ENCODE measurements at places on chromosomes 12 and 14. TPM values are rescaled to one million over a fixed set of nuclear protein-coding genes. Genes with fewer than 3 reads are reported as not detected.

DNA sequence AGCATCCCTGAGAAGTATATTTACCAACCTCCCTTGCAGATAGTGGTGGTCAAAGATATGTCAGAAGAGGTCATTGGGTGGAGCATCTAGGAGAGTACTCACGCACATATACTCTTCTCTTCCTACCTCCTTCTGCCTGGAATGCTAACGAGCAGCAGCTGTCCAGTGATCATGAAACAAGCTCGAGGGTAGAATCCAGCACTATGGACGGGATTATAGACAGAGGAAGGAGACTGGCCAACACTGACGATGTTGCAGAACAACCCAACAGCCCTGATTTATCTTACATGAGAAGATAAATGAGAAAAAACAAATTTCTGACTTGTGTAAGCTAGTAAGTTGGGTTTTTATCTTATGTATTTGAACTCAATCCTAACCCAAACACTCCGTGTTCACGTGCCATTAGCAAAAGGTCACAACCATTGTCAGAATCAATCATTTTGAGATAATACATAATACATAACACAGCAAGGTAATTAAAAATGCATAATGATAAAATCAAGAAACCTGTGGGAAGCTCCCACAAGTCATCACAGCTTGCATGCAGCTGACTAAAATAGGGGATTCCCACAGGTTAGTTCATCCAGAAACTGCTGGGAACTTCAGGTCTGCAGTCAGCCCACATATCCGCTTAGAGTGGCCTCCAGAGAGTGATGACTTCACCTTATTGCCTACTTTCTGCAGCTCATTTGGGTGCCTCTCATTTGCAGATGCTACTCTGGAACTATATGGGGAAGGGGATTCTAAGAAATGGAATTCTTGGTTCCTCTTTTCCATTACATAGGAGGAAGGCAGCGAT is 36.3 kb upstream of the STK38L start:
- no peaks in the 10 kb centered on the region for H3K4me1 ChIP-seq
- H3K4me3 ChIP-seq = no peak overlapping the region
- H3K27ac ChIP-seq = no peak overlapping the region
- no peak for DNase-seq

DNA sequence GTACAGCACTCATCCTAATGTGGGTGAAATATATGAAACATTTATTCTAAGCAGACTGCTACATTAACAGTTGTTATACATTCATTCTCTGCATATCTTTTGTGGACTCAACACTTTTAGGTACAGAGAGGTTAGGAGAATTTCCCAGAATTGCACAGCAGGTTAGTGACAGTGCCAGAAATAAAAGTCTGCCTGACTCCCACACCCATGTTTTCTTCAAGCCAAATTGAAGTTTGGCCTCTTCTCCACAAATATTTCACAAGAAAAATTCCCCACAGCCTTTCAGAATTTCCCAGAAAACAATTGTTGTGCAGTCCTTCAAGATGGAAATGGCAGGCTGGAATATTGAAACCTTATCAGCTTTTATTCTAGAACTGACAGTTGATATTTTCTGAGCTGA is 464.8 kb downstream of the RAD51B start:
- no peaks in the 10 kb centered on the region for H3K36me3 ChIP-seq
- no peaks in the 10 kb centered on the region for H3K4me1 ChIP-seq
- H3K27me3 ChIP-seq = no peaks in the 10 kb centered on the region
- no peak overlapping the region for H3K27ac ChIP-seq
- H3K4me3 ChIP-seq = no peak overlapping the region

- H3K4me3 ChIP-seq = no peak overlapping the region
- H3K27me3 ChIP-seq = no peaks in the 10 kb centered on the region
- DNase-seq = no peak
- H3K27ac ChIP-seq = no peak overlapping the region
Observed at GRCh38 chr14:31578266-31578665, 17.1 kb downstream of the NUBPL start.

Gene FOXN4
- not detected for total RNA-seq

GRCh38 chr14:79742142-79742541 is 469.2 kb downstream of the DIO2 start:
- H3K4me3 ChIP-seq = no peak overlapping the region
- H3K27ac ChIP-seq = no peak overlapping the region
- H3K36me3 ChIP-seq = no peaks in the 10 kb centered on the region
- H3K4me1 ChIP-seq = no peaks in the 10 kb centered on the region
- H3K27me3 ChIP-seq = no peaks in the 10 kb centered on the region

DNA sequence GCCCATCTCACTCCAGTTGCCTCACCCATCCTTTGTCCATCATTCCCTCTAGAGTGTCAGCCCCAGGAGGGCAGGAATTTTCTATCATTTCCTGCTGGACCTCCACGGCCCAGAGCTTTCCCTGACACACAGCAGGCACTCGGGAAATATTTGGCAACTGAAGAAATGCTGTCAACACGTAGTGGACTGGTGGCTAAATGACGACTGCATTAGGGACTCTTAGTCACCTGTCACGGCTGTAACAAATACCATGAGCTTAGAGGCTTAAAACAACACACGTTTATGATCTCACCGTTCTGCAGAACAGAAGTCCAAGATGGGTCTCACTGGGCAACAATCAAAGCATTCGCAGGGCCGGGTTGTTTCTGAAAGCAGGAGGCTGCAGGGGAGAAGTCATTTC is 91.3 kb downstream of the PHETA1 start:
- no peaks in the 10 kb centered on the region for H3K4me1 ChIP-seq
- peaks cover 36% of the 10 kb centered on the region for H3K27me3 ChIP-seq
- no peaks in the 10 kb centered on the region for H3K36me3 ChIP-seq
- H3K27ac ChIP-seq = no peak overlapping the region

DNA sequence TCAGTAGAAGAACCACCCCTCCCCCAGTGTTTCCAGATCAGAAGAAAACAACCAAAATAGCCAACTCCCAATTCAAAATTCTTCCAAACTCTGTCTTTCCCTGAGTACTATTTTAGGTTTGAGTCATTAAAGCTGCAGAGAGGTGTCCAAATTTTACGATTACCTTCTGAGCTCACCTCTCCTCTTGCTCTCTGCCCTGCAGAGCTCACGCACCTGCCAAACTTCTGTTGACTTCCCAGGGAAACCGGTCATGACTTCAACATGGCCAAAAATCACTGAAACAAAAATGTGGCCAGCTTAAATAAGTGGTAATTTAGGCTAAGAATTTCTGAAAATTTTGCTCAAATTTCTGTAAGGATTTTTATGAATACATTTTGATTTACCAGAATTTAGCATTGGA is 70.9 kb upstream of the OTX2 start:
- no peaks in the 10 kb centered on the region for H3K4me1 ChIP-seq
- peaks cover 8% of the 10 kb centered on the region for H3K27me3 ChIP-seq
- H3K27ac ChIP-seq = no peak overlapping the region
- no peak overlapping the region for H3K4me3 ChIP-seq
- no peak for DNase-seq

GRCh38 chr12:51833448-51834227 is 14.9 kb downstream of the FIGNL2 start:
- no peak for DNase-seq
- no peaks in the 10 kb centered on the region for H3K27me3 ChIP-seq
- no peak overlapping the region for H3K27ac ChIP-seq
- no peaks in the 10 kb centered on the region for H3K4me1 ChIP-seq
- no peaks in the 10 kb centered on the region for H3K36me3 ChIP-seq

- H3K4me3 ChIP-seq = no peak overlapping the region
- H3K27me3 ChIP-seq = no peaks in the 10 kb centered on the region
- DNase-seq = no peak
- no peaks in the 10 kb centered on the region for H3K36me3 ChIP-seq
Observed at GRCh38 chr12:45938566-45938965, 51.8 kb downstream of the SCAF11 start.

Gene KRT82
- total RNA-seq = not detected

Gene PTHLH
- total RNA-seq = not detected

Gene LUM
- total RNA-seq = 370 TPM

DNA sequence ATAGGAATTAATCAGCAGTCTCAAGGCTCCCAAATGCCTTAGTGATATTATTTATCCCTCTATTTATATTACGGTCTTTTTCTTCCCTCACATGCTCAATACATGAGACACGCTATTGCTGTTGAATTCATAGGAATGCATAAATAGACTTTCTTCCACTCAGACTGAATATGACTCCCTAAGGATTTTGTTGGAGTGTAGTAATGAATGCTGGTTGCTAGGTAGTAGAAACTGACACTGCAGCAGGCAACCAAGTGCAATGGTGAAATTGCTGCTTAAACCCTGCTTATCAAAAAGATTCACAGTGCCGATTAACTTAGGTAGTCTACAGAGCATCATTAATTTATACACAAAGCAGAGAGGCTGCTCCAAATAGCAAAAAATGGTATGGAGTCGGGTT is 168.2 kb downstream of the KCNC2 start:
- H3K4me1 ChIP-seq = no peaks in the 10 kb centered on the region
- H3K27me3 ChIP-seq = no peaks in the 10 kb centered on the region
- no peak for DNase-seq

DNA sequence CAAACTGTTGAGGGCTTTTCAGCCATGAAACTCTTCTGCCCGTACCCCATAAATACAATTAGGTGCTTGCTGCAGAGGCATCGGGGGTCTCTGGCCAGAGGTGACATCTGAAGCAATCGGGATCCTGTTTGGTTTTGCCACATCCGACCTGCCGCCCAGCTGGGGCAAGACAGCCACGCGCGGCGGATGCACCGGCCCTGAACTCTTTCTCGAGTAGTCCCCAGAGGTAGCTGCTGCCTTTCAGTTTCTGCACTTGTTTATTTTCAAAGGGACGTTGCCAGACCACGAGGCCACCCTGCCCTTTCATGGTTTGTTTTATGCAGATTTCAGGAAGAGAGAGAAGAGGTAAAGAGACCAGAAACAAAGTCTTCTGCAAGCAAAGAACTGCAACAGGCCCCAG is 10.6 kb upstream of the MLXIP start:
- H3K27ac ChIP-seq = no peak overlapping the region
- peaks cover 48% of the 10 kb centered on the region for H3K4me1 ChIP-seq
- H3K36me3 ChIP-seq = no peaks in the 10 kb centered on the region
- DNase-seq = peak; percentile 46
- H3K27me3 ChIP-seq = no peaks in the 10 kb centered on the region

Gene BATF
- total RNA-seq = 4.7 TPM

Gene TMEM19
- total RNA-seq = 18.1 TPM

Gene CEP83
- total RNA-seq = 12.1 TPM

Gene CCDC92
- total RNA-seq = 16.6 TPM

DNA sequence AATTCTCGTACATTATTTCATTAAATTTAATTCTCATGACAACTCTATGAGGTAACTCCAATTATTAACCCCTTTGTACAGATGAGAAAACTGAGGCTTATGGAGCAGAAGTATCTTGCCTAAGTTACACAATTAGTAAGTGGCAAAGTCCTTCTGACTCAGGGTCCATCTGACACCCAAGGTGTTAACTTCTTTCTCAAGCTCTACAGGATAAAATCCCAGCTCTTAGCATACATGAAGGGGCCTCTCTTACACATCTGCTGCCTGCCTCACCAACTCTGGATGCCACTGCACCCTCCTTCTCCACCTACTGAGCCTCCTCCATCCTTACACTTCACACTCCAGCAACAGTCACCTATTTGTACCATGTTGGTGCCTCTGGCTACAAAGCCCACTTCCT is 4.3 kb upstream of the KRT72 start:
- DNase-seq = no peak
- H3K4me1 ChIP-seq = no peaks in the 10 kb centered on the region
- no peak overlapping the region for H3K27ac ChIP-seq
- no peak overlapping the region for H3K4me3 ChIP-seq
- no peaks in the 10 kb centered on the region for H3K36me3 ChIP-seq

Gene LRCOL1
- 1.4 TPM for total RNA-seq

GRCh38 chr12:66188584-66189485 is at the start of gene IRAK3:
Gene IRAK3, plus strand, starts transcription at chr12:66189214. Its CDS starts 86 bp downstream, at chr12:66189300.
- H3K36me3 ChIP-seq = no peaks in the 10 kb centered on the region
- H3K27ac ChIP-seq = no peak within 1 kb of the TSS
- peak within 1 kb of the TSS; percentile 68 for H3K4me3 ChIP-seq
- no peaks in the 10 kb centered on the region for H3K27me3 ChIP-seq
- peak; percentile 81 for DNase-seq
- peaks cover 18% of the 10 kb centered on the region for H3K4me1 ChIP-seq

DNA sequence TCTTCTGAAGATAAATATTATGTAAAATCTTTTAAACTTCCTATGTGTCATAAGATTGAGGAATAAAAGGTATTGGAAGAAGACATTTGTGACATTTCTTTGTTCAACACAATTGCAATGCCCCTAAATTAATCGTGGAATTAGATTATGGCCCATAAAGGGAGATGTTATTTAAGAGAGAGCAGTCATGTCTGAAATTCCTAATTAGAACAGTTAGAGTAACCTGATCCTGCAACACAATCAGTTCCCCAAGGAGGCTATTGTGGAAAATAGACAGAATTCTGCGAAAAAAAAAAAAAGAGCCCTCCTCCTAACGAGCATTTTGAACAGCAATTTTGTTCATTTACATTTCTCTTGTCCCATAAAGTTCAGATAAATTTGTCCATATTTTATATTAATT is 339.5 kb downstream of the PAWR start:
- H3K27me3 ChIP-seq = no peaks in the 10 kb centered on the region
- DNase-seq = no peak
- H3K36me3 ChIP-seq = no peaks in the 10 kb centered on the region
- H3K4me1 ChIP-seq = no peaks in the 10 kb centered on the region

Gene FAM181A
- total RNA-seq = not detected

DNA sequence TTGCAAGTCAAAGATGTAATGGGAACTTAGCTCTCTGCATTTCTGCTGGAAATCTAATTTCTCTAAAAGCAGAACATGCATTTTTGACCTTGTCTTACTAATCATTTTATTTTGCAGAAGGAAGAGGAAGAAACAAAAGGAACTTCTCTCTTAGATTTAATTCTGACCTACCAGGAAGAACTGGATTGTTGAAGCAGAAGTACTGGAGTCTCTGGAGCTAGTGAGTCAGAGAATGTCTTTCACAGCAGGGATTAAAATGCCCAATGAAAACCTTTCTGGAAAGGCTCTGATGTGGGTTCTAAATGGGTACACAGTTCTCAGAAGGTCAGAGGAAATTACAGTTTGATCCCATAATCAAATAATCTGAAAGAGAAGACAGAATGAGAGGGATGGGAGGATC is 70.8 kb upstream of the GNG2 start:
- H3K4me1 ChIP-seq = no peaks in the 10 kb centered on the region
- H3K27me3 ChIP-seq = no peaks in the 10 kb centered on the region
- peak overlapping the region; percentile 32 for H3K27ac ChIP-seq
- H3K4me3 ChIP-seq = no peak overlapping the region

DNA sequence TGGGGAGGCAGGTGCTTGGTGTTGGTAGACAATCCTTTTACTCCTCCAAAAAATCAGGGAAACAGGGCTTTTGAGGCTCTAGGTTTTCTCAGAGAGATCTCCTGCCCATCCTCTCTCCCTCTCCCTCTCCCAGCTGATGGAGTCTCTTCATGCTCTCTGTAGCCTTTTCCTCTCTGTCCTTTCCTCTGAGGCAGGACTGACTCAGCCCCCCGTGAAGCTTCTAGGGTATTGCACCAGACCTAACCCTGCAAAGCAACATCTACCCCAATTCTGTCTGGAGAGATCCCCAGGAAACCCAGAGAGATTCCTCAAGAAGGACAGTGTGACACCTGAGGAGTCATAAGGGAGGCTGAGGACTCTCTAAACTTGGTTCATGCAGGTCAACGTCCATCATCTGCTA is 66.4 kb downstream of the CRACR2A start:
- DNase-seq = no peak
- no peaks in the 10 kb centered on the region for H3K4me1 ChIP-seq
- no peaks in the 10 kb centered on the region for H3K27me3 ChIP-seq

- H3K27ac ChIP-seq = no peak overlapping the region
- no peak for DNase-seq
- peaks cover 85% of the 10 kb centered on the region for H3K36me3 ChIP-seq
- no peak overlapping the region for H3K4me3 ChIP-seq
- H3K4me1 ChIP-seq = no peaks in the 10 kb centered on the region
Observed at GRCh38 chr12:904010-904414, 45.5 kb downstream of the RAD52 start.

Gene SLC2A13
- total RNA-seq = 29.2 TPM

Gene SPTB
- total RNA-seq = 0.39 TPM

- no peak overlapping the region for H3K27ac ChIP-seq
- H3K4me3 ChIP-seq = no peak overlapping the region
- H3K36me3 ChIP-seq = no peaks in the 10 kb centered on the region
Observed at GRCh38 chr14:98799891-98800290, 472.1 kb downstream of the BCL11B start.
